Spinal cord (tissue), 10 donors: ENCODE measurements at places on chromosomes 3 and 15. TPM values are rescaled to one million over a fixed set of nuclear protein-coding genes. Genes with fewer than 3 reads are reported as not detected.
A peak's percentile ranks its signal among the peaks of the same experiment; 100 is the strongest.

DNA sequence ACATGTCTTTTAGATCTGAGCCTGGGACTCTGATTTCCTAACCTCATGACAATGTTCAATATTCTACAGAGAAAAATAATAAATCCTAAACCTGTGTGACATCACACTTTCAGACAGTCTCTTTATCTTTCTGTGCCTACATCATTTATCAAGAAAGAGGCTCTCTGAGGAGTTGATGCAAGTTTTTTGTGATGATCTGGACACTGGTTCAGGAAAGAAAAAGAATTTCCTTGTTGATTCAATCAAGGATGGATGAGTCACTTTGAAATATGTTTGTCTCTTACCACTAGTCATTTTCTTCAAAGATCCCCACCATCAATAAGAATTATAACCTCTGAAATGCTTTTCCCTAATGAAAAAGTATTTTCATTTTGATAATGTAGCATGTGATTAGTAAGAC is 404.6 kb downstream of the WDR72 start:
- DNase-seq, result no peak

DNA sequence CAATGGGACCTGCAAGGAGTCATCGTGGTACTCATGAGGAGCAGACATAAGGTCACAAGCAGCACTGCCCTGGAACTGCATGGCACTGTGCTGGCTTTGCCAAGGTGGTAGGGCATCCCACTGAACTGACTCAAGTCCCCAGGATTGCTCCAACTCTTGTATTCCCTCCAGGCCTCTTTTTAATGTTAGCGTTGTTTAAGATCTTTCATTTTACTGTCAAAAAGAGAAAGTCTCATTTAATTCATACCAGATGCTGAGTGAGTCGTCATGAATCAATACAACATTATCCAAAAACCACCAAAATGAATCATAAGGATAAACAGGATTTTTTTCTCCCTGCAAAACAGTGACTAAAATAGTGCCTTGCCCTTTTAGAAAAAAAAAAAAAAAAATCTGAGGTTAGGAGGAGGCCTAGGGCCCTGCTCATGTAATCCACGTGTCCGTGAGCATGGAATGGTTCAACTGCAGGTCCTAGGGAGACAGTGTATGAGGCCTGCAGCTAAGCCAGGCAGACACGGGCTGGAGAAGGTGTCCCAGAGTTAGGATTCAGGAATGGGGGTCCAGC is 36.7 kb upstream of the BLM start:
- peak; percentile 28 for DNase-seq

- peak; percentile 21 for DNase-seq
These were observed 24.3 kb downstream of the PLA2G4F start for GRCh38 chr15:42131826-42132806.

DNA sequence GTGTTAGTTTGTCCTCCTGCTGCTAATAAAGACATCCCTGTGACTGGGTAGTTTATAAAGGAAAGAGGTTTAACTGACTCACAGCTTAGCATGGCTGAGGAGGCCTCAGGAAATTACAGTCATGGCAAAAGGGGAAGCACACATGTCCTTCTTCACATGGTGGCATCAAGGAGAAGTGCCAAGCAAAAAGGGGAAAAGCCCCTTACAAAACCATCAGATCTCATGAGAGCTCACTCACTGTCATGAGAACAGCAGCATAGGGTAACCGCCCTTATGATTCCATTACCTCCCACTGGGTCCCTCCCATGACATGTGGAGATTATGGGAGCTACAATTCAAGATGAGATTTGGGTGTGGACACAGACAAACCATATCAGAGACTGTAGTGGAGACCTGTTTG is 27.0 kb downstream of the TM2D3 start:
- no peak for DNase-seq

- DNase-seq, result no peak
These were observed 25.6 kb downstream of the TPM1 start for GRCh38 chr15:63067976-63068743.

GRCh38 chr3:132164469-132165092 is 129.8 kb upstream of the CPNE4 start:
- no peak for DNase-seq

- DNase-seq, result no peak
These were observed 316.2 kb upstream of the CTDSPL start for GRCh38 chr3:37545479-37545878.

- DNase-seq, result no peak
These were observed 6.7 kb downstream of the ULK4 start for GRCh38 chr3:41955192-41955591.

GRCh38 chr3:1506090-1506489 is 413.3 kb downstream of the CNTN6 start:
- DNase-seq, result no peak

- DNase-seq, result no peak
These were observed 486.1 kb downstream of the DIPK2A start for GRCh38 chr3:144457758-144458157.

- no peak for DNase-seq
These were observed 10.6 kb downstream of the ARPP19 start for GRCh38 chr15:52558196-52558595.

DNA sequence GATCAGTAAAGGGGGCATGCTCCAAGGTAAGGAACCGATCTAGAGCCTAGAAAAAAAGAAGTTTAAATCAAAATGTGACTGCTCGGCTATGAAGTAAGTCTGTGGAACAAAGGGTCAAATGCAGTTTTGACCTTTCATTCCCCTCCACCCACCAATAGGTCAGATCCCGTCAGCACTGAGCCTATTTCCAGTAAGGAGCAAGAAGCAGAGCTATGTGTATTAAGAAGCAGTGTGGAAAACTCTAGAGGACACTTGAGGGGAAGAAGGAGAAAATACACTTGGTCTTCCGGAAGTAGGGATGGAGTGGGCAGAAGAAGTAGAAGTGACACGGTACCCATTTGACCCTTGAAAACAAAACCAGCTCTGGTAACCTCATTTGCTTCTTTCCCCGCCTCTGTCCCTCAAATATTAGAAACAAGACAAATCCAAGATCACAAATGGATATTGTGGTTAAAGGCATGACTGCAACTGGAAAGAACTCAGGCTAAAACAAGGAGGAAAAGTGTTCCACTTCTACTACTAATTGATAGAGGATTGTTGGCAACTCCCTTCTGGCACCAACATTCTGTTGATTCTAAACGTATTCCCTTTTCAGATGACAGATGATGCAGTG is 888.3 kb upstream of the NR2F2 start:
- no peak for DNase-seq

GRCh38 chr15:82944821-82945220 is 7.7 kb downstream of the HOMER2 start:
- no peak for DNase-seq

GRCh38 chr3:43343185-43343584 is 56.8 kb downstream of the SNRK start:
- DNase-seq, result no peak

GRCh38 chr3:2851361-2851760 is 258.8 kb downstream of the IL5RA start:
- DNase-seq, result no peak

DNA sequence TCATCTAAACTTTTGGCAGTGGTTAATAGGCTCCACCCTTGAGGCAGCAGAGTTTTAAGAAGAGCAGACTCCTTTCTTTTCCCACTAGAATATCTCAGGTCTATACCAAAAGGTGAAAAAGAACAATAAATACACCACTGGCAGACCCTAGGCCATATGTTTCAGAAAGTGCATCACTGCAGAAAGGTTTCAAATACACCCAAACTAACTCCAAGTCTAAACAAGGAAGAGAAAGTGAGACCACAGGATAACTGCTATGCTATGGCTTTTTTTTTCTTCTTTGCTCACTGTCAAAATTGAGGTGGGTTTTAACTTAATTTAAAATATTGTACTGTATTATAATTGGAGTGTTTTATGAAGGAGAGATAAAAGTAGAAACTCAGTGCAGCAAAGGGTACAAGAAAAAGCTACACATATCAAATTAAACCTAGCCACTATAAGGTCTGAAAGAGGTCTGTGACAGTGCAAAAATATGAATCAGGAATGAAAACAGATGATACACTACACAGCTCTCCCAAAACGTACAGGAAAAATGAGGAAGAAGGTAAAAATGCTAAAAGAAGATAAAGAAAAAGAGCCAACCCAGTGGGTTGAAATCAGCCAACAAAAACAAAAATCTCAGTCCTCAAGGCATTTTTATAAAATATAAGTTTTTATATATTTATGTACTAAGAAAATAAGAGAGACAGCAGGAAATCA is 8.4 kb downstream of the SNX4 start:
- no peak for DNase-seq

GRCh38 chr15:29376590-29376989 is 107.0 kb upstream of the NSMCE3 start:
- DNase-seq, result no peak

GRCh38 chr3:20218215-20218614 is 32.2 kb upstream of the SGO1 start:
- no peak for DNase-seq

DNA sequence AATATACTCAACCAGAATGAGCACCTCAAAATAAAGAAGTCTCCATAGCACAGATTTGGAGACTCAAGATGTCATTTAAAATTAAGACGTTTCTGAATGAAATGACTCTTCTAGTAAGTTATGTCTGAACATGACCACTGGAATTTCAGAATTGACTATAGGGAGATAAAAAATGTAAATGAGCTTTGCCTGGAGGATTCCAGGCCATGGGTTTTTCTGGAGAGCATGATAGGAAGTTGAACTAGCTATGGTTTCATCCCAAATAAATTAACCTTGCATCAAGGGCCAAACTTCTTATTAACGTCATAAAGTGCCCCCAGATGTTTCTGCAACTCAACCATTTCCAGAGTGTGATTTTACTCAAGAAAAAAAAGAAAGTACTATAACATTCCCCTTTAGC is 222.6 kb upstream of the NR2F2 start:
- DNase-seq, result no peak

GRCh38 chr15:49769225-49769624 is 148.4 kb downstream of the DTWD1 start:
- DNase-seq, result no peak

- no peak for DNase-seq
These were observed 3.9 kb upstream of the UBL7 start for GRCh38 chr15:74464897-74465296.

GRCh38 chr3:32602206-32602605 is 31.5 kb upstream of the DYNC1LI1 start:
- DNase-seq, result no peak

DNA sequence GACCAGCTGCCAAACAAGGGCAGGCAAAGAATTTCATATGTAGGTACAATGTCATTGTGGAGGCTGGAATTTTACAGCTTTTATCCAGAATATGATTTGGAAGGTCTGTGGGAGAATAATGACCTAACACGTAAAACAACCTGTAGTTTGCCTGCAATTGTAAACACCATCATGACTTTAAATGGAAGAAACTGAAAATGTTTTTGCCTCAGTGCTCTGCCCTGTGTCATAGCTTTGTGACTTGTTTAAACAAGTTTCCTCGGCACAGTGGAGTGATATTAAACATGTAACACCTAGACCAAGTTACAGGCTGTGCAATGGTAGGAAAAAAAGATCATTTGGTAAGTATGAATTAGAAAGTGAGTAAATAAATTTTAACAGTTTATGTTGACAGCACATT is 171.6 kb upstream of the MBNL1 start:
- DNase-seq, result no peak

FRMD4B gene
- 66.7 TPM for total RNA-seq

PLA2G4E gene
- total RNA-seq, result not detected

ATP10A gene
- total RNA-seq, result 4.6 TPM

MCCC1 gene
- 36.1 TPM for total RNA-seq

VGLL3 gene
- 7.8 TPM for total RNA-seq

DPPA2 gene
- total RNA-seq, result not detected

GATM gene
- total RNA-seq, result 279 TPM

MOBP gene
- total RNA-seq, result 125 TPM

NTRK3 gene
- 49.5 TPM for total RNA-seq
